Left ventricle myocardium superior (tissue), 1 donor: ENCODE measurements at places on chromosomes 1 and 21. TPM values are rescaled to one million over a fixed set of nuclear protein-coding genes. Genes with fewer than 3 reads are reported as not detected.

DNA sequence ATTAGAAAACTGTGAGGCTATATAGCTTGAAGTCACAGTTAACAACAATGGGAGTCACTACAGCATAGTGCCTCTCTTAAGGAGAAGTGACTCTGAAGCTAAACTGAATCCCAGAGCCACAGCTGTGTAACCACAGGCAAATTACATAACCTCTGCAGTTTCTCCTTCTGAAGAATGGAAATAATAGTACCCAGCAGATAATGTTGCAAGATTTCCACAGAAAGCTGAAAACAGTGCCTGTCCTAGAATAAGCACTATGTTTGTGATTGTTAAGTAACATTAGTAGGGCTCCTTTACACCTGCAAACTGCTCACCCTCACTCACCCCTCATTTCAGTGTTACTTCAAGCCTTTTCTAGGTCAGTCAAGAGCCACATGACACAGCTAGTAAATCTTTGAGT, 886.7 kb downstream of the PLA2G4A start:
- no peak for DNase-seq

GRCh38 chr1:234488054-234489006, 9.4 kb upstream of the TARBP1 start:
- no peak for DNase-seq

MAST2 gene
- total RNA-seq, result 103 TPM

DNA sequence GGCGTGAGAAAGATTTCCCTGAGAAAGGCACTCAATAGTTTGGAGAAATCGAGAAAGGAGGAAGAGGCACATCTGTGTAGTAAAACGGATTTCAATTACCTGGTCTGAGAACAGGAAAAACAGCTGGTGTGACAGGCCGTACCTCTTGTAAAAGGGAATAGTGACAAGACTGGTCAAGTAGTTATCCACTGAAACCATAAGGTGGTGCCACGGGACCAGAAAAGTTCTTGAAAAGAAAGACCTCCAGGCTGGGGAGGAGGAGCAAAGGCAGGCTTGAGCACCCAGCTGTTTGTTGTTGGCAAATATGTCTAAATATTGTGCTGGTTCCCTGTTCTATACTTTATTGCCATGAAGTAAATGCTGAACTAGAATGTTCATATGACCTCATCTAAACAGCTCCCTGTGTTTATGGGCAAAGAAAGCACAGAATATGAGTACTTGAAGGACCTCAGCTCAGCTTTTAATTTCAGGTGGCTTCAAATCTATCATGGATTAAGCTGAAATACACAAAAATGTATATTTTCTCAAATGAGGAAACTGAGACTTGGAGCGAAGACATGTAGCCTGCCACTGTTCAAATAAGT, 4.0 kb downstream of the HAO2 start:
- DNase-seq, result no peak

- DNase-seq, result no peak
These were observed at the start of gene CATSPER4 for GRCh38 chr1:26190373-26190987. TSS of gene CATSPER4 (plus strand) at chr1:26190602. CDS start at chr1:26190628, 26 bp downstream.

DNA sequence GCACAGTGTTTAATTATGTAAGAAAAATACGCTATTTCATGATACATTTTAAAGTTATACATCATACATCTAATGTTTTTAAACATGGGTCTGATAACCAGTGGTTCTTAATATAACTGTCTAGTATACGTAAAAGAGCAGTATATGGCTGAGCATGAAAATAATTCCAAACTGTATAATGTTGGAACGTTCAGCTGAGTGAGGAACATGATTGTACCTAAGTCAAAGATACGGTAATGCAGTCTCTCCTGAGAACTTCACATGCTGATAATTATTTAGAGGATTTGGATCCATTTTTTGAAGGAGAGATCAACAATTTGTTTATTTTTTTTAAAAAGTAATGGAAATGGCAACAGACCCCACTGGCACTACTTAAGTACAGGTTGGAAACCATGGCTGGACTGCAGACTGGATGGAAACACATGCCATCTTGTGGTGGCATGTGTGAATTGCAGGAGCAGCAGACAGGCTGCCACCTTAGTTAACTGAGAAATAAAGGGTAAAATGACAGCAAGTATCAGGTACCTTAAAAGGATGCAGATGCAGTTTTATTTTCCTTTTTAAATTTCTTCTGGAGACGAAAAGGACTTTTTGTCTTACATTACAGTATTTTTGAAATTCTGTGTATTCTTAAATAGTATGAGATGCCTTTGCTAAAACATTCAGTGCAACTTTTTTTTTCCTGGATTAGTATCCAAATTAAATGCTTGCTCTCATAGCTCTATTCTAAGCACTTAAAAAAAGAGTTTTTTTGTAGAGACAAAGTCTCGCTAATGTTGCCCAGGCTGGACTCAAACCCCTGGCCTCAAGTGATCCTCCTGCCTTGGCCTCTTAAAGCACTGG, 73.8 kb downstream of the MTR start:
- DNase-seq, result no peak

GALNT2 gene
- total RNA-seq, result 22.0 TPM

RNU5D-1 gene
- total RNA-seq, result not detected

DNA sequence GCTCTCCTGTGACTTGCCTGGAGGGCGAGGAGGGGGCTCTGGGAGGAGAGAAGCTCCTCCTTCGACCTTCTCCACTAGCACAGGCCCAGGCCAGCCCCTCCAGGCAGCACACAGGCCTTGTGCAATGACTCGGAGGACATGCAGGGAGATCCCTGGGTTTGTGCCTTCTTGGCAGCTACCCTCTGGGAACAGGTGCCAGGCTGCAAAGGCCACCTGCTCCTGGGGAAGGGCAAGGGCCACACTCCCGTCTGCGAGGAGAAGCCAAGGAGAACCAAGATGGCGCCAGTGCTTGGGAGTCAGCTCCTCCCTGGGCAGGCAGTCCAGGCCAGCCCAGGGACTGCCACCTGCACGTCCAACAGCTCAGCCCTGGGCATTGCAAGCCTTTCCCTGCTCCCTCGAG, 15.3 kb downstream of the CASZ1 start:
- DNase-seq, result peak; percentile 63

ASCL5 gene
- not detected for total RNA-seq

GRCh38 chr1:68191717-68192116, 40.6 kb downstream of the WLS start:
- no peak for DNase-seq

- DNase-seq, result no peak
These were observed 6.5 kb downstream of the RHEX start for GRCh38 chr1:206059355-206059915.

- no peak for DNase-seq
These were observed 23.3 kb downstream of the KDM4A start for GRCh38 chr1:43673261-43673660.

DCST1 gene
- total RNA-seq, result not detected

EDN2 gene
- total RNA-seq, result 0.27 TPM

CAMTA1 gene
- total RNA-seq, result 166 TPM

GJA9 gene
- total RNA-seq, result not detected

DNA sequence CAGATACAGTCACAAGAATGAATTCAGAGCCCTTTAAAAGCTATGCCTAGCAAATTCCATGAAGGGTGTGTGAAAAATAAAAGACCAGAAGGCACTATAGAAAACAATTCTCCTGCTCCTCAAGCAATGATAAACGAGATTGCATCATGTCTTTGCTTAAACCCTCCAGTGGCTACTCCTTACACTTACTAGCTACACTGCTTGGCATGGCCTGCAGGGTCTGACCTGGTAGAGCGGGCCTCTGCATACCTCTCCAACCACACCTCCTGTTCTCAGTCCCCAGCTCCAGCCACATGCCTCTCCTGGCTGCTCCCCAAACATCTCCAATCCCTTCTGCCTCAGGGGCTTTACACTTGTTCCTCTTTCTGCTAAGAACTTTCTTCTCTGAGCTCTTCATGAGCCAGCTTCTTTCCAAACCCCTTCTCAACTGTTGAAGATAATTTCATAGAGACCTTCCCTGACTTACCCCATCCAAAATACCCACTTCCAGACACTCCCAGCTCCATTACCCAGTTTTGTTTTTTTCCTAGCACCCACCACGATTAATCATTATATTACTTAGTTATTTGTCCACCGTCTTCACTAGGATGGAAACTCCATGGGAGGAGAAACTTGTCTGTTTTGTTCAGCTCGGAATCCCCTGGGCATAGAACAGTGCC, 11.2 kb upstream of the CREG1 start:
- no peak for DNase-seq

GUCA2A gene
- total RNA-seq, result not detected

KCNA2 gene
- total RNA-seq, result 0.64 TPM

GRCh38 chr1:186014370-186015037, 280.3 kb downstream of the HMCN1 start:
- DNase-seq, result no peak

GRCh38 chr1:238606896-238607295, 716.2 kb upstream of the ZP4 start:
- no peak for DNase-seq

DNA sequence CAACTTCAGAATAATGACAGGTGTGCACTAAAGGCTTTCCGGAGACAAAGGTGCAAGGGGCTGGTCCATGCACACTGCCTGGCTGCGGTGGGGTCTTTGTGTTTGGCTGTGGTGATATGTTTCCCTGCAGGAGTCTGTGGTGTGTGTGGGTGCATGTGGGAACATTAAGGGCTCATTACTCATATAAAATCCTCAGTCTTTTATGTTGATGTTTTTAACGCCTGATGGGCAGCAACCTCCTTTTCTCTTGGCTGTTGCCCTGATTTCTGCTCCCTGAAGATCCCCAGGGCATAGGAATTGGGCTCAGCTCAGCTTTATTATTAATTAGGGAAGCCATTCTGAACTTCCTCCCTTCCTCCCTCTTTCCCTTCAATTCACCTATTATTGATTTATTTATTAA, 67.6 kb upstream of the SPAG17 start:
- no peak for DNase-seq

C1orf21 gene
- total RNA-seq, result 45.6 TPM

DNA sequence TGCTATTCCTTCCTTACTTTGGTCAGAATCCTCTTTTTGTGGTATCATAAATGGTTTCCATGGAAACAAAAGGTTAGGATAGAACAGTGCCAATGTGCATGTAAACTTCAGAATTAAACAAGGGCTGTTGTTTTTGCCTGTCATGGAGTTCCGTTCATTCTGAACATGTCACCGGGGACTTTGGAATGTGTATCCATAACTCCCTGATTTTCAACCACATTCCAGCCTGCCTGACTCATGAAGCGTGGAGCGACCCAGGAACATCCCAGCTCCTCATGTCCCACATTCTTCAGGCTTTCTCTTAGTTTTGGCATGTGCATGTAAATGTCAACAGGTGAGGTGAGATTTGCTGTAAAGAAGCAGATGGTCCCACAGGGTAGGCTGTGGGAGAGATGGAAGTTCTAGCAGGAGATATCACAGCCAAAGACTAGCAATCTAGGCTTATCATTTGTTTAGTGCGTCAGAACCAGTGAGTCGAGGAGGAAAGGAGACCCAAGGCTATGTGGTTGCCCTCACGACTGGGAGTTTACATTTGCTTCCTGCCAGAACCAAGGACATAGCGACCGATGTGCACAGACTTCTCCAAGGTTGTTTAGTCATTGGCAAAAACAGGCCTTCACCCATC, 23.0 kb upstream of the DNAJC11 start:
- no peak for DNase-seq

DNA sequence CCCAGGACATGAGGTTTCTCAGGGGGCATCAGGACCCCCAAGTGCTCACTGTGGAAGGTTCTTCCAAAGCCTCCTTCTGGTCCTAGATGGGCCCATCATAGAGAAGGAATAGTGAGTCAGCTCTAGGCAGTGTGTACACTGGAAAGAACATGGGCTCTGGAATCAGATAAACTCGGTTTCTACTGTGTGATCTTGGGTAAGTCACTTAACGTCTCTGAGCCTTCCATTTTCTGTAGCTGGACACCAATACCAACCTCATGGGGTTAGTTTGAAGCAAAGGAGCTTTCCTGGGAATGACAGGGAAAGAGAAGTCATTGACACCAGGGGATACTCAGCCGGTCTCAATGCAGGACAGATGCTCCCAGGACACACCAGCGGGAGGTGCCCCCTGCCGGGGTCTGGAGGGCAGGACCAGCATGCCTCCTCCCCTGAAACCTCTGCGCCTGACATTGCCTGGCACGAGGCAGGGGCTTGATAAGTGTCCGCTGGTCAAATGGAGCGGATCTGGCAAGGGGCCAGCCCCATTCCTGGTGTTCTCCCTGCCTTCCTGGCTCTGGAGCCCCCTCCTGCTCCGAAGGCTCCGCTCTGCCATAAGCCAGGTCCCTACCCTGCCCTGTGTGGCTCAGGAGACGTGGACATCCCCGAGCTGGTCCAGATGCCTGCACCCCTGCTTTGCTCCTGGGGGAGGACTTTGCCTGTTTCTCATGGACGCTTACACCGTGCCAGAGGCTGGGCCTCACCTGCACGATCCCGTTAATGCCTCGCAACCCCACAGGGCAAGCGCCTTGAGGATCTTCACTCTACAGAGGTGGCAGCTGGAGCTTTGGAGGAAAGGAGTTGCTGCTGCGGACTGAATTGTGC, 52.8 kb downstream of the EDN2 start:
- DNase-seq, result peak; percentile 74

DNA sequence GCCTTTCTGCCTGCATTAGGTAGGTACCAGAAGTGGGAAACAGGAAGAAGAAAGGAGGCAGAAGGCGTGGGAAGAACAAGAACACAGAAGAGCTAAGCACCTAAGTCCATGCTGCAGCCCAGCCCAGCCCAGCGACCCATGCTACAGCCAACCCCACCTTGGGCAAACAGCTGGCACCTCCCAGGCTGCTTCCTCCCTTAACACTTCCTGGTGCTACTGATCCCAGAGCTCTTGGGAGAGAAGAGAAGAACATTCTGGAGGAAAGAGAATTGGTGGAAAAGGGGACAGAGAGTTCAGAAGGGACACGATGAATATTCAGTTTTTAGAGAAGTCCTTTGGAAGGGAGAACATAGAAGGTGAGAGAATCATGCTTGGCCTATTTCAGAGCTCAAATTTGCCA, 28.5 kb downstream of the PLEKHA6 start:
- no peak for DNase-seq

- no peak for DNase-seq
These were observed 7.4 kb downstream of the GPR25 start for GRCh38 chr1:200880212-200880611.

DNA sequence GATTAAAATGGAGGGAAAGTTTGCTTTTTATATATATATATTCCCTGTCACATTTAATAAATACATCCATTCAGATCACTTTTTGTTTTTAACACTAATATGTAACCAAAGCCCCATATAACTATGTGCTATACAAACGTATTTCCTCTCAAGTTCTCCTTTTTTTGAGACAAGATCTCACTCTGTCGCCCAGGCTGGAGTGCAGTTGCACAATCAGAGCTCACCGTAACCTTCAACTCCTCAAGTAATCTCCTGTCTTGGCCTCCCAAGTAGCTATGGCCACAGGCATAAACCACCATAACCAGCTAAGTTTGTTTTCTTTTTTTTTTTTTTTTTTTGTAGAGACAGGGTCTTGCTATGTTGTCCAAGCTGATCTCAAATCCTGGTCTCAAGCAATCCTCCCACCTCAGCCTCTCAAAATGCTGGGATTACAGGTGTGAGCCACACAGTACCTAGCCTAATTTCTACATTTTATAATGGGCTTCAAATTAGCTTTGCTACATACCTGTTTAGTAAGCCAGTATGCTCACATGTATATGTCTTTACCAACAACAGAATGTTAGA, 120.0 kb downstream of the TGFBR3 start:
- no peak for DNase-seq
